ENCODE measurements at places on chromosomes 7 and 10.

GRCh38 chr10:122446668-122447423 lies 7.6 kb upstream of the ARMS2 start:
- DNase-seq, result no peak

DNA sequence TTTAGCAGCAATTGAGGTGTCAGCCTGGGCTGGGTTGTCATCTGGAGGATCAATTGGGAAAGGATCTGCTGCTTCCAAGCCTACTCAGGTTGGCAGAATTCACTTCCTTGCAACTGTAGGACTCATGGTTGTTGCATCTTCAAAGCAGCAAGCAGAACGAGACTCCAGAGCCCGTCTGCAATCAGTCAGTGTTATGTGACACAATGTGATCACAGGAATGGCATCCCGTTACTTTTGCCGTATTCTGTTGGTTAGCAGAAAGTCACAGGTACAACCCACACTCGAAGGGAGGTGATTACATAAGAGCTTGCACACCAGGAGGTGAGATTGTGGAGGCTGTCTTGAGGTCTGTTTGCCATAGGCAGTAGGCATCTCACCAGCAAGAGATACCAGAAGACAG lies 15.4 kb upstream of the LYZL1 start:
- no peak for DNase-seq

DNA sequence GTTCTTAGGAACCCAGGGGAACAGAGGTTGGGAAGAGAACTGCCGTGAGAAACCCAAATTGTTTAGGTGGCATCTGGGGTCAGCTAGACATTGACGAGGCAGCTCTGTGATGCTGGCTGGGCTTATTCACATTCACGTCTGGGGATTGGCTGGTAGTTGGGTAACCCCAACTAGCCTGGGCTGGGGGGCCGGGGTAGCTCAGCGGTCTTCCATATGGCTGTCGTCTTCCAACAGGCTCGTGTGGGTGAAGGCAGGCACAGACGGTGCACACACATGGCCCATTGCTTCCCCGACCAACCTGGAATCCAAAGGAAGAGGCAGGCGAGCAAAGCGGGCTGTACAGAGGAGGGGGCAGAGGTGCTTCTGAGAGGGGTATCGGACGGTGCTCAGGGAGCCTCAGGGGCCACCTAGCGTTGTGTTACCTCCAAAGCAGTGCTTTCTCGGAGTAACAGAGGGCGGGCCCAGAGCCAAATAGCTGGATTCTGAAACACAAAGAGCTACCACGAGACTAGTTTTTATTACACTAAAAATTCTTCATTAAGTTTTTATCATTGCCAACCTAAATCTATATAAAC lies 34.5 kb downstream of the MKI67 start:
- no peak for DNase-seq

- no peak for DNase-seq
These were observed 74.6 kb downstream of the LRGUK start for GRCh38 chr7:134201569-134202261.

DNA sequence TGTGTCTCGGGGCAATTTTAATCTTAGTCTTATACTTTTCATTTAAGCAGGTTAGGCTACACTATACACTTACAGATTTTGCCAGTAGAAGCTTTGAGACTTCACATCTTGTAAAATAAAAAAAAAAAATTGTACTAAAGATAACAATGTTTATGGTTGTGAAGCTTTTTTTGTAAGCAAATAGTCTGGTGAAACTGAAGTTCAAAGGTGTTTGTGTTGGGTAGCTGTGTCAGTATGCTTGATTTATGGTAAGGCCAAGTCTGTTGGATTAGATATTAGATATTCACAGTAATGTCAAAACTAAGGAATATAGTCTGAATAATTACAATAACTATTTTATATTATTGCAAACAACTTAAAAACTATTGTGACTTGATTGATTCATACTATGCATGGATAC lies 31.0 kb upstream of the PRSS1 start:
- DNase-seq, result no peak

DNA sequence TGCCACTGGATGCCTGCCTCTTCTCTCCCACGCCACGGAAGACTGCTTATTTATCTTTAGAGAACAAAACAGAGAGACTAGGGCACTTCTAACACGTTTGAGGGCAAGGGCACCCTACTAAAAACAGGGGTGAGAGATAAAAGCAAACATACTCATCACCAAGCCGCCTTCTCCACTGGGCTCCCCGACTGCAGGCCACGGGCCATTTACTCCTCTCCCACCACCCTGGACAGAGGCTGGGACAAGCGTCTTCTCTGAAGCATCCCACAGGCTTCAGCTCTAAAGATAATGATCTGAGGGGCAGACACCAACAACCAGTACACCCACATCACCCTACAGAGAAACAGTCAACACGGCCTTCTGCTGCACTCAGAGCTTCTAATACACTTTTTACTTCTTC lies 78.7 kb downstream of the CYTH3 start:
- DNase-seq, result no peak

DNA sequence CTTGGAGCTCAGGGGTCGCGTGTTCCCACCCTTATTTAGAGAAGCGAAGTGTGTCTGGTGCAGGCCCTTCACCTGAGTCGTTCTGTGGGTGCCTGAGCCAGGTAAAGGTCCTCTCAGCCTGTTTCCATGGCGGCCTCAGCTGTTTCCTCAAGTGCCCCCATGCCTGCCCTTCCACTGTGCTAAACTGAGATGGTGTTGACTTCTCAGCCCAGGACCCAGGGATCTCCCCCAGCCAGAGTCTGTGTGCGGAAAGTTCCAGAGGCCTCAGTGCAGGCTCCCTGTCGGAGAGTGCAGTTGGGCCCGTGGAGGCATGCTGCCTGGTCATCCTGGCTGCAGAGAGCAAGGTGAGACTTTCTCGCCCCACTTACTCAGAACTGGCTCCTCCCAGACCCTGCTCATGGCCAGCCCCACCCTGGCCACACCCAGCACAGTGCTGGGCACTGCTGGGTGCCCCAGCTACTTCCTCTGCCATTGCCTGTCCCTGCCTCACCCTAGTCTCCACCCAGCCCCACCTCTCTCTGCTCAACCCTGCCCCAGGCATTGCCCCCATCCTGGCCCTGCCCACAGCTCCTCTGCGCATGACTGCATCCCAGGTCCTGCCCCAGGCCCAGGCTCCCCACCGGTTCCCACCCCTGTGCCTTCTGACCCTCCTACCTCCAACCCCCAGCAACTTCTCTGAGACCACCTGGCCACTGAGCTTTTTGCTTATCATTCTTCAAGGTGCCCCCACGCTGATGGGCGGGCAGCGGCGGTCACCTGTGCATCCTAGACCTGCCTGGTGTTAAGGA lies 20.3 kb downstream of the NACAD start:
- no peak for DNase-seq

- no peak for DNase-seq
These were observed 219.5 kb downstream of the PAXIP1 start for GRCh38 chr7:154783281-154783909.

DNA sequence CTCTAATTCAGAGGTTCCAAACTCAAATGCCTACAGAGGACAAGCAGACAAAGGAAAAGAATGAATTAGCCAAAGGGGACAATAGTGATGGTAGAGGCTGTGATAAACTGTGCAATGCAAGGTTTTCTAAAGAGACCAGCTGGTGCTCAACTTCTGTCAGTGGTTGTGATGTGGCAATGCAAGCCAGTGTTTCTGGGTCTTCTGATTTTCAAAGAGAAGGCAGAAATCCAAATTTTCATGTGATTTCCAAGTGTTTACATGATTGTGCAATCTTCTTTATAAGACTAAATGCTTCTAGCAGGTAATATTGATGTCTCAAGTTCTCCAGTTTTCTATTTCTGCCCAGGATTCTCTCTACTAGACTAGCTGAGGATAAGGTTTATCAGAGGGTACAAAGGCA lies 135.9 kb downstream of the PCDH15 start:
- DNase-seq, result no peak

DNA sequence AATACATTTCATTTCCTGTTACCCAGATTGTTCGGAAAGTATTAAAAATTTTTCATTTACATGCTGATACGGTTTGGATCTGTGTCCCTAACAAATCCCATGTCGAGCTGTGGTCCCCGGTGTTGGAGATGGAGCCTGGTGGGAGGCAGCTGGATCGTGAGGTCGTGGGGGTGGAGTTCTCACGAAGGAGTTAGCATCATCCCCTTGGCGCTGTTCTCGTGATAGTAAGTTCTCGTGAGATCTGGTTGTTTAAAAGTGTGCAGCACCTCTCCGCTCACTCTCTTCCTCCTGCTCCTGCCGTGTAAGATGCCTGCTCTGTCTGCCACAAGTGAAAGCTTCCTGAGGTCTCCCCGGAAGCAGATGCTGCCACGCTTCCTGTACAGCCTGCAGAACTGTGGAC lies 30.9 kb downstream of the PLEKHS1 start:
- no peak for DNase-seq

DNA sequence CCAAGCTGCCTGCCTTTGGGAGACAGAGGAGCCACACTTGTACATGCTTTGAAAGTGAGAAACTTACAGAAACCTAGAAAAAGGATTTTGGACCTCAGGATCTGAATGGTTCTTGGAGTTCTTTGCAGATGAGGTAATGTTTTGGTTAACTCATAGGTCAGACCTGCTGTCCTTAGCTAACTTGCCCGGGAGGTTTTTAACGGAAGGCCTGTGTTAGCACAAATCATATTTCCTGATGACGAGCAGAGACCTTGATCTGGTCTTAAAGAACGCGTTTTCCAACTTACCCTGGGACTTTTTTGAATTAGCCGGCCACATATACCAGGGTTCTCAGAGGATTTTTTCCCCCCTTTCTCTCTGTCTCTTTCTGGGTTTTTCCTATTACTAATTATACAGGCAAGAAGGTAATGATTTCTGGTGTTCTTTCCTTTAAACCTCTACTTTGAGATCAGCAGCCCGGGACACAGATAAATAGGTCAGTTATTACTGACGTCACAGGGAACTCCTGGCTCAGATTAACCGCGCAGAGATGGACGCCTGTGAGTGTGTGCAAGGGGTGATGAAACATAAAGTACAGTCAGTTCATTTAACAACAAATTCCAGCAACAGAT lies 101.7 kb upstream of the KLF6 start:
- DNase-seq, result no peak

DNA sequence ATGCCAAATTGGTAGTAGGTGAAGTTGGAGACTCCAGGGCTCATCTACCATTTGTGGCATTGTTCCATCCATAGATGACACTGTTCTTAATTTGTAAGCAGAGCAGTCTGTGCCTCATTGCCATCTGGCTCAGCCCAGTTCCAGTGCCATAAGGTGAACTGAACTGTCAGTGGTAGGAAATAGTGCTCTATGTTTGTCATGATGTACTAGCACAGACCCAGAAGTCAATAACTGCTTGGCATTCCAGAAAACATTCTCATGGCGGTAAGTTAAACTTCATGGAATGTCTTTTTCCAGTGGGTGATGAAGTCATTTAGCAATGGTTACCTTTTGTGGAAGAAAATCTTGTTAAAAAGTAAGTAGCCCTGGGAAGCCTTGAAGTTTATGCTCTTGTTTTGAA lies 302.7 kb downstream of the SUGCT start:
- DNase-seq, result no peak

DNA sequence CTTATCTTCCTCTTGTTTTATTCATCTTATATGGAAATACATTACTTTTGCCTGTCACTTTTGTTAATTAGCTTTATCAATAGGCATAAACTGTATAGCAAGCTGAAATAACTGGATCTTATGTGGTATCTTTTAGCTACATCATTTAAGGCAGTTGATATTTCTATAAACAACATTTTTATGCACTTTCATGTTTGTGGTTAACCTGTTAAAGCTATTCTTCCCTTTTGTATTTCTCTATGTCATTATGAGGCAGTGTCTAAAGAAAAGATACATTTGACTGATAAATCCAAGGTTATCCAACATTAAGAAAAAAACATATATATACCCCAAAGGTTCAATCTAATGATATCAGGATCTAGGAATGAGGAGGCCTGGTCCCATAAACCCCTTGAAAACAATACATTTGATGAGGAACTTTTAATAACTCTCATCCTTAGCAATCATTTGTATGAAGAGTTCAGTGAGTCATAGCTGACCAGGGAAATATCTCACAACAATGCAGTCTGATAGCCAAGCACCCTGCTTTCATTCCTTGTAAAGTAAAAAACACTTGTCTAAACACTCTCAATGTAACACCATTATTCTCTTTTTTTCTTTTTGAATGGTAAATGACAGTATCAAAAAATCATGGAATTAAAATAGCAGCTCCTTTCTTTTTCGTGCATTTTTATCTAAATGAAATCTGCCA lies 300.9 kb downstream of the NEBL start:
- DNase-seq, result no peak

DNA sequence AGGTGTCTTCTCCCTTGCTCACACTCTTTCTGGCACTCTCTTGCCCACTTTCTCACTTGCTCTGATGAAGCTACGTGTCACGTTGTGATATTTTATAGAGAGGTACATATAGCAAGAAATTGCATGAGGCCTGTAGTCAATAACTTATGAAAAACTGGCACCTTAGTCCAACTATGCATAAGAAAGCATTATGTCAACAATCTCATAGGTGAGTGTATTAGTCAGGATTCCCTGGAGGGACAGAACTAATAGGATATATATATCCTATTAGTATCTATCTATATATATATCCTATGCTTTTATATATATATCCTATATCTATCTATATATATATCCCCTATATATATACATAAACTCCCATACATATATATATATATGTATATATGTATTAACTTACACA lies 18.8 kb upstream of the MDFIC start:
- DNase-seq, result no peak

DNA sequence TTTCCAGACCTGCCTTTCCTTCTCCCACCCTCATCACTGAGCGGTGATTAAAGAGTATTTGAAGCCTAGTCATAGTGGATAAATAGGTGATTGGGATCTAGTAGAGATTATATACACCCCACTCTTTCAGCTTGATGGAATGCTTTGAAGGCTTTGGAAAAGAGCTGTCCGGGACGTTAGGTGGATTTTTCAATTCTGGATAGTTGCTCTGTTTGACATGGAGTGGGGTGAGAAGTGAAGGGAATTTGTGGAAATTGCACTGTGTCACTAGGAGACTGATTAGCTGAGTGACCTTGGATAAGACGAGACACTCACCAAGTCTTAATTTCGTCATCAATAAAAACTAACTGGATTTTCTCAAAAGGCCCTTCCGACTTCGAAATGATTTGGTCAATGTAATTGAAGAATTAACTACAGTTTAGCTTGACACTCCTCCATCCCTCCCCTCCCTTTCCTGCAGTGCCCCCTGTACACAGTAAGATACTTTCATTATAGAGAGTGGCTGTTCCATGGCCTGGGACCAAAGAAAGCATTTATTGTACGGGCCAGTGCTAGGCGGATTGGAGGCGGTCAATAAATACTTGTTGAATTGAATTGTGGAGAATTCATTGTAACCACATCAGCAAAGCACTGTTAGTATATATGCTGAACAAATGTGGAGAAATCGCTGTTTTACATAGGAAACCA lies 962 bp downstream of the ZKSCAN1 start:
- DNase-seq, result no peak

GRCh38 chr7:2109936-2110609 lies 122.7 kb downstream of the MAD1L1 start:
- DNase-seq, result no peak

DNA sequence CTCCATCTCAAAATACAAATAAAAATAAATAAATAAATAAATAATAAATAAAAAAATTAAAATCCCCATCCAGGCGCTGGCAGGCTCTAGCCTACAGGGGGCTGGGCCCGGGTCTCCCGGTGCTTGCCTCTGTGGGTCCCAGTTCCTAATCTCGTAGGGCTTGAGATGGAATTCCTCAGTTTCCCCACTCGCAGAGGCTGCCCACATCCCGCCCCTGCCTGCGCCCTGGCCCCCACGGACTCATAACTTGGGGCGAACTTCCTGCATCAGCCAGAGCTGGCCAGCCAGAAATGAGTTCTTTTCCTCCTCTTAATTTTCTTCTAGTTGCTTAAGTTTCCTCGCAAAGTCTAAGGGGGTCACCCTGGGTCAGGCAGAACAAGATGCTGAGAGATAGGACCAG lies 22.0 kb upstream of the SRRM3 start:
- DNase-seq, result no peak
